ENCODE measurements at places on chromosomes 12 and 14.

GRCh38 chr14:104754213-104754851 is 1.4 kb downstream of the SIVA1 start:
- DNase-seq, result no peak

GRCh38 chr12:116222358-116222757 is 55.1 kb downstream of the MED13L start:
- DNase-seq, result no peak

- no peak for DNase-seq
These were observed 263.9 kb downstream of the MDGA2 start for GRCh38 chr14:47411523-47411922.

- DNase-seq, result peak; percentile 81
These were observed 1133.3 kb downstream of the BCL11B start for GRCh38 chr14:98138666-98139065.

GRCh38 chr12:48996794-48997718 is 2.1 kb downstream of the DDN start:
- DNase-seq, result peak; percentile 74

Data from DND-41 (cell line).